ENCODE measurements at places on chromosomes 2 and 18.

DNA sequence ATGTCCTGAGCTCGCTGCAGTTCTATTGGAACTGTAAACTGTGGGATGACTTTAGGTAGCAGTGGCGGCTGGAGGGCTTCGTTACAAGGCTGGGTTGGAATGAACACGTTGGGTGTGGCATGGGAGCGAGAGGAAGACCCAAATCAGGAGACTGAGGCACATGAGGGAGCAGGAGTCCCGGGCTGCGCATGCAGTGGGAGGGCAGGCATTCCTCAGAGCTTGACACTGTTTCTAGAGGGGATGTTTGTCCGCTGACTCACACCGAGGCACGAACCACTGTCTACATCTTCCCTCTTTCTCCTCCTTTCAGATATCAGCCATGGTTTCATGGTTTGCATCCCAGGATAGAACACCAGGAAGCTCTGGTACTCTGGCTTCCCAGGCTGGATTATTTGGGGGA, 40.6 kb upstream of the LAMA1 start:
- no peak for DNase-seq

DNA sequence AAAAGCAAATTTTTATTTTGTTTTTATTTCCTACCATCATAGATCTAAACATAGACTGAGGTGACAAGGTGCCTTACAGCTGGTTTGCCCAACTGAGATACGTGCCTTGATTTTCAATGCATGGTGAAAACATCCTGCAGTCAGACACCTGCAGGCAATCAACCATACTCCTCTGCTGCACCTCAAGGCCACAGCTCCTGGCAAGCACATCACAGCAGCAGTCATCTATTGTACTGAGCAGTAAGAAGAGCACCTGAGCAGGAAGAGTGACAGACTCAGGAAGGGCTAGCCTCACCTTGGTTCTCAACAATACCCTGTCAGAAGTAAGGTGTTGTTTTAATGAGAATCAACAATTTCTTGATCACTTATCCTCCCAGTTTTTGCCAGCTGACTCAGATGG, 1206.8 kb upstream of the NRXN1 start:
- no peak for DNase-seq

- DNase-seq, result no peak
These were observed 694.1 kb downstream of the PLCL1 start for GRCh38 chr2:198498516-198498915.

DNA sequence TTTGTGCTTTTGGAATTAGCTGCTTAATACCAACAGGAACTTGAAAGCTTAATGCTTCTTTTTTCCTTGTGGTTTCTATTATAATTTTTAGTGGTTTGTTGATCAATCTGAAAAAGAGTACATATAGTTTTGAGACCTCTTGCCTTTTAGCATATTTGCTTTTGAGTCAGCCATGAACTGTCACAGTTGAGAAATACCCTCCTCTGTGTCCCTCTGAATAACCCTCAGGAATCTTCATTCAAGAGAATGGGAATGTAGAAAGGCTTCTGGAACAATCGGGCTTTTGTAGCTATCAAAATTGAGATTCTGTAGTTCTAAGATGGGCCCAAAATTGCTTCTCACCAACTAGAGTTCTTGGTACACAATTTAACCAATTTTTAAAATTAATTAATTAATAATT, 451.1 kb upstream of the TRIB2 start:
- no peak for DNase-seq

GRCh38 chr18:28476302-28476701, 299.4 kb upstream of the CDH2 start:
- no peak for DNase-seq

- DNase-seq, result no peak
These were observed 505.4 kb downstream of the SUCLG1 start for GRCh38 chr2:83953697-83954096.
